ENCODE measurements at places on chromosomes 11 and 22.
A peak's percentile ranks its signal among the peaks of the same experiment; 100 is the strongest.

DNA sequence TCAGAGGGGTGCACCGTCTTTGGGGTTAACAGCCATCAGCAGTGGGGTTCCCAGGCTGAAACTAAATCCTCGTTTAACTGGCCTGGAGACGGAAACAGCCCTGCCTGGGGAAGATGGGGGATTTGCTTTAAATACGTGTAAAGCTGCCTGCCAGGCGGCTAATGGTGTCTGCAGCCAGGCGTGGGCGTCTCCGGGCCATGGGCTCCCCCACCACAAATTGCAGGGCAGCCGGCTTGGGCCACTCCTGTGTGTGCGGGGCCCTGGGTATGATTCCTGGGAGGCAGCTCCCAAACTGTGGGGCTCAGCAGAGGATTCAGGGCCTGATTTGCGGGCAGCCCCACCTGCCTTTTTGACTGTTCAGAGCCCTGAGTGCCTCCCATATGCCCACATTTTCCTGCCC is 110.5 kb downstream of the KCNQ1 start:
- DNase-seq: peak; percentile 4

GRCh38 chr22:45934659-45935341 is 42.2 kb downstream of the WNT7B start:
- DNase-seq: no peak

DNA sequence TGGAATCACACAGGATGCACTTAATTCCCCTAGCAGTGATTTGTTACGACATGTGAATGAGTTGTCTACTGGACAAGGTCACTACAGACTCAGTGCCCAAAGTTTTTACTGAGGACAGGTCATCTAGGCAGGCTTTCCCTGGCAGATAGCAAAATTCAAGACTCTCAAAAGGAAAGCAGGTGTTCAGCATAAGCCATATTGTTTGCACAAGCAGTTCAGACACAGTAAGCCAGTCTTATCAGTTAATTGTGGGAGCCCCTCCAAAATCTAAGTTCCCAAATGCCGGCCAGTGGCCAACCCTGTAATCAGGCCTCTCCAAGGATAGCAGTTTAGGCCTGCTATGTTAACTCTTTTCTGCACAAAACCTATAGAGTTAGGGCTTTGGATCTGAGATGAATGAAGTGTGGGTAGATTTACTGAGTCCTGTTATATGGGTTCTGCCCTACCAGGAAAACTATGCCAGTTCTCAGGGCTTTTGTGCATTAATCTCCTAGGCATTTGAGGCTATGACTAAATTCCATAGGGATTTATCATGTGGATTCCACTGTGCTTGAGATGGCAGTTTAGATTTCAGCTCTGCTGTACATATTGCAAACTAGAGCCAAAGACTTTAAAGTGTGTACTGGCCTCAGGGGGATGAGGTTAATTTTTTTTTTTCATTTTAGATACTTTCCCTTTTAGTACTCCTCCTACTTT is 4.8 kb upstream of the ARHGEF12 start:
- no peak for DNase-seq

DNA sequence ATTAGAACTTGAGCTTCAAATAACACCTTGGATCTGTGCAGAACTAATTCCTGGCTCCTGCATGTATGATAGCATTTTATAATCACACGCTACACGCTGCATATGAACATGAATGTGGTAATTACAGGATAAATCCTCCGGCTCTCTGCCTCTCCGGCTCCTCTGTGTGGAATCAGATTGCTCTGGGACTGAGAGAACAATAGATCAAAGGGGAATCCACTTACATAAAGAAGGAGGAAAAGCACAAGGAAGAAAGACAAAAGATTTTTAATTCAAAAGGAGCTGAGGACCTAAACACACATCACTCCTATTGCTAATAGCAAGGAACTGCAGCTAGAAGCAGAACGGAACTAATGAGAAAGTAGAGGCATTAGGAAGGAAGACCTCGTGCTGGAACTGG is 240.9 kb downstream of the NTM start:
- no peak for DNase-seq

DNA sequence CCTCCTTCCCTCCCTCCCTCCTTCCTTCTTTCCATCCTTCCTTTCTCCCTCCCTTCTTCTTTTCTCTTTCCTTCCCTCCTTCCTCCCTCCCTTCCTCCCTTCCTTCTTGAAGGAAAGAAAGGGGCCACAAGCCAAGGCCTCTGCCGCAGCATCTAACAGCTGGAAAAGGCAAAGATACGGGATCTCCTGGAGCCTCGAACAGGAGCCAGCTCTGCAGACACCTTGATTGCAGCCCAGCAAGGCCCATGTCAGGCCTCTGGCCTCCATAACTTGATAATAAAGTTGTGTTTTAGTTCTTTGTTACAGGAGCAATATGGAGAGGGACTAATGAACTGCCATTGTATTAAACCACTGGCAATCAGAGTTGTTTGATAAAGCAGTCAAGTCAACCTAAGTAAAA is 348.9 kb upstream of the B3GAT1 start:
- no peak for DNase-seq

GRCh38 chr11:65420506-65420905 is 2.1 kb upstream of the NEAT1 start:
- DNase-seq: no peak

DNA sequence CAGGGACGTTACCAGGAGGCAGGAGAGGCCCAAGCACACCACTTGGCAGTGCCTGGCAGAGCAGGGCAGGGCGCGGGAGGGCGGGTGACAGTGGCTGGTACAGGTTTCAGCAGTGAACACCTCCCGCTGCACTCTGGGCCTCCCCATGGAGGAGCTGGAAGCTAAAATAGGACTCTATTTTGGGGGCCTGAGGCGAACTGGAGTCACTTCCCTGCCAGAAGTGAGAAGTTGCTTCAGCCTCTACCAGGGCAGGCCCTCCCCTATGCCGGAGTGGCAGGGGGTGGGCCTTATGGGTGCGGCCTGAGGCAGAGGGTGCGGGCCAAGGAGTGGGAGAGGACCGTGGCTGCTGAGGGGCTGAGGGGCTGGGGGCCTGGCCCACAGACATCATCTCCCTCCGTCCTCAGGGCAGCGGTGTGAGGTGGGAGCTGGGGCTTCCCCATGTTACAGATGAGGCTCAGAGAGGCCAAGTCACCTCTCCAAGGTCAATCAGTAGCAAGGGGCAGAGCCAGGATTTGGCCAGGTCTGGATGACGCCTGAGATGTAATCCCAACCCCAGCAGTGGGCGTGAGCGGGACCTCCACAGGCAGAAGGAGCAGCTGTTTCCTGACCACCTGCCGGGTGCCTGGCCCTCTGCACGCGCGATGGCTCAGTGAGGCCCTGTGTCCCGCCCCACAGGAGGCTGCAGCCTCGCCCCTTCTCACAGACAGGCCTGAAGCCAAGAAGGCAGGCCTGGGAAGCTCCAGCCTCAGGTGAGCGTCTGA is 39.3 kb downstream of the KCNJ4 start:
- DNase-seq: peak; percentile 14

DNA sequence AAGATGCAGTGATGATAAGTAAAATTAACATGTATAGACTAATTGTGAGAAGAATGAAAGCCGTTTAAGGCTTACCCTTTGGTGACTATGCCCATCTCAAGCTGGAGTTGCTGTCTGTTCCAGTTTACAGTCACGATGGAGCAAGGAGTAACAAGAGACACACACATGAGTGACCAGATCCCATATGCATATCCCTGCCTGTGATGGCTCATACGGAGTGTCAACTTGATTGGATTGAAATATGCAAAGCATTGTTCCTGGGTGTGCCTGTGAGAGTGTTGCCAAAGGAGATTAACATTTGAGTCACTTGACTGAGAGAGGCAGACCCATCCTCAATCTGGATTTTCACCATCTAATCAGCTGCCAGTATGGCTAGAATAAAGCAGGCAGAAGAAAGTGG is 786.8 kb downstream of the FAM181B start:
- DNase-seq: no peak

GRCh38 chr11:15957234-15957633 is 399.1 kb downstream of the SOX6 start:
- no peak for DNase-seq

DNA sequence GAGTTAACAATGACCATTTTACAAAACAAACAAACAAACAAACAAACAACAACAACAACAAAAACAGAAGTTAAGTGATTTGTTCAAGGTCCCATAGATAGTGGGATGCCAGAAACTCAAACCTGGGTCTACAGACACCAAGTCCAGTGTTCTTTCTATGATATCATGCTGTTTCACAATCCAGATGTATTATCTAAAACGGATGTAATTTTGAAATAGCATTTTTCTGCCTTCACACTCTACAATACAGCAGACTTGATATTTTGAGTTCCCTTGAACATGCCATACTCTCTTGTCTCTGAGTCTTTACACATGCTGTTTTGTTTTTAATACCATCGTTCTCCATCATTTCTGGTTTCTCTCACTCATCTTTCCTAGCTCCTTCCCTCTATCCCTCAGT is 104.5 kb downstream of the RELT start:
- no peak for DNase-seq

GRCh38 chr22:29872144-29872893 is 10.7 kb upstream of the MTMR3 start:
- DNase-seq: no peak

- peak; percentile 1 for DNase-seq
These were observed 86.3 kb upstream of the RTL6 start for GRCh38 chr22:44584256-44584902.

All from activated CD8-positive, alpha-beta memory T cell treated with anti-CD3 and anti-CD28 coated beads, Interleukin-2, amount 50 U/mL, for 4 hours (primary cell).